ENCODE measurements at places on chromosomes 11 and 22.

- peak; percentile 3 for DNase-seq
Measured at GRCh38 chr11:85809191-85809590, 1.8 kb downstream of the SYTL2 start.

DNA sequence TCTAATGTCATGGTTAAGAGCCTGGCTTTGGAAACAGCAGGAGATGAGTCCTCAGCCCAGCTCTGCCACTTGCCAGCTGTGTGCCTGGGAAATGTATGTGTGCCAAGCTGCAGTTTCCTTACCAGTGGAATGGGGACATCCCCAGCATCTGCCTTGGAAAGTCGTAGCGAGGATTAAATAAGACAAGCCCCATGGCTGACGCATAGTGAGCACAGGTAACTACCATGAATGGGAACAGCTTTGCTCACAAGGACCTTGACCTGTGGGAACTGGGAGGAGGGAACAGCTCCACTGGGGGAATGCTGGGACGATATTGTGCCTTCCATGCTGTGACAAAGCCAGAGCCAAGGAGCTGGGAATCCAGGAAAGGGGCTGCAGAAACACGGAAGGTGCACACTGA is 2.6 kb upstream of the DSCAML1 start:
- DNase-seq = no peak

GRCh38 chr11:130808541-130808940 is 107.7 kb downstream of the SNX19 start:
- DNase-seq = no peak

- DNase-seq = no peak
Measured at GRCh38 chr11:39571081-39571480, 1888.4 kb downstream of the LRRC4C start.

GRCh38 chr11:114258696-114259095 is 37.5 kb upstream of the NNMT start:
- DNase-seq = no peak

DNA sequence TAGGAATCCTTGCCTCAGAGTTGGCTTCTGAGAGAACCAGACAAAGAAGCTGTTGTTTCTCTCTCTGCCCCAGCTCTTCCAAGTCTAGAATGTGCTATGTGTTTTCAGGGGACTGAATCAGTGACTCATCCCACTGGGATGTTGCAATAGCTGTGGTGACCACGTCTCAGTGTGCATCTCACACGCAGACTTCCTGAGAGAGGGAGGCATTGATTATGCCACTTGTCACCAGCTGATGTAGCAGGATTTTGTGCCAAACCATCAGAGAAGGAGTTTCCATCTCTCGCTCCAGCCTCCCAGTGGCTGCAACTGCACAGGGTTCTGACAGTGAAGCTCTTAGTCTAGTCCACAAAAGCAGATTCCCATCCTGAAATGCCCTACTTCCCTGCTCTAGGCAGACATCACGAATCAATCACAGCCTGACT is 455.8 kb downstream of the MIAT start:
- no peak for DNase-seq

DNA sequence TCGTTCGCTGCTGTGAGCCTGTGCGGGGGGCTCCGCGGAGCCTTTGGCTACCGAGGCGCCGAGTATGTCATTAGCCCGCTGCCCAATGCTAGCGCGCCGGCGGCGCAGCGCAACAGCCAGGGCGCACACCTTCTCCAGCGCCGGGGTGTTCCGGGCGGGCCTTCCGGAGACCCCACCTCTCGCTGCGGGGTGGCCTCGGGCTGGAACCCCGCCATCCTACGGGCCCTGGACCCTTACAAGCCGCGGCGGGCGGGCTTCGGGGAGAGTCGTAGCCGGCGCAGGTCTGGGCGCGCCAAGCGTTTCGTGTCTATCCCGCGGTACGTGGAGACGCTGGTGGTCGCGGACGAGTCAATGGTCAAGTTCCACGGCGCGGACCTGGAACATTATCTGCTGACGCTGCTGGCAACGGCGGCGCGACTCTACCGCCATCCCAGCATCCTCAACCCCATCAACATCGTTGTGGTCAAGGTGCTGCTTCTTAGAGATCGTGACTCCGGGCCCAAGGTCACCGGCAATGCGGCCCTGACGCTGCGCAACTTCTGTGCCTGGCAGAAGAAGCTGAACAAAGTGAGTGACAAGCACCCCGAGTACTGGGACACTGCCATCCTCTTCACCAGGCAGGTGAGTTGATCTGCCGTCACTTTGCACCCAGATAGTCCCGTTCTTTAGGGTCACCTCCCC is 1.0 kb downstream of the ADAMTS15 start:
- DNase-seq = no peak

DNA sequence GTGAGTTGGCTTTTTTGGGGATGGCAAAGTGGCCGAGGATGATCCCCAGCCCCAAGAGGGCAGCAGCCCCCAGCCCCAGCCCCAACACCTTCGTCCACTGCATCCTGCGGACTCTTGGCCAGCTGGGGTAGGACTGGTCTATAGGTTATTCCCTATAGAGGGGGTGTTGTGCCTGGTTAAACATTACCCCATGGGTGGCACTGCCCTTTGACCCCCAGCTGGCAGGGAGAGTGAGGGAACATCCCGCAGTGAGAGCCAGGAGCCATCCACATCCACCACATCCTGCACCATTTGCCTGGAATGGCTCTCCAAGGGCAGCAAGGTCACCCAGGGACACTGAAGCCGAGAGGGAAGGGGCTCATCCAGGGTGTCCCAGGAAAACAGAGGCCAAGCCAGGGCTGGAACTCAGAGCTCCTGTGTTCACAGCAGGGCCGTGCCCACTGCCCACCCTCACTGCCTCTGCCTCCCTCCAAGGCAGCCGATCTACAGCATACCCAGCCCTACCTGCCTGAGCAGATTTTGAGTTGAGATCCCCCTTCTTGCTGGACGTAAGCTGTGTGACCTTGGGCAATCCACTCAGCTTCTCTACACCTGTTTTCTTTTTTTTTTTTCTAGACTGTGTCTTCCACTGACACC is at the start of gene NAALADL1:
Gene NAALADL1, minus strand, starts transcription at position 135 of the 636 bp plus-strand sequence. Its CDS starts 32 bp downstream, at position 103.
- no peak for DNase-seq
